H1 (cell line): ENCODE measurements at places on chromosomes 6 and 20.
A peak's percentile ranks its signal among the peaks of the same experiment; 100 is the strongest.

DNA sequence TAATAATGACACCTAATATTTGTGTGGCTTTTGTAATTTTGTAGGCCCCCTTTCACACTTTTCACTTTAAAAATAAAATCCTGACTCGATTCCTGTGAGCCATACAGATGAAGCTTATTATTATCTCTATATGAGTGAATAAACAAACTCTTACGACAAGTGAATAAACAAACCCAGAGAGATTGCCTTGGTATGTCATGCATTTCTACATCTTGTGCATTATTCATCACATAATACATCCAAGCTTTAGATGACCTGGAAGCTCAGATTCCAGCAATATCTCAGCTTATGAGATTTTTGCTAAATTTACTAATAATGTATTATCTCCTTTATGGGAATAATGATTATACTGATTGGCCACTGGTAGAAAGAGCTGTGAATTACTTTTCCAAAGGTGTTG is 248.2 kb downstream of the TBX18 start:
- H3K4me3 ChIP-seq: no peak overlapping the region
- no peaks in the 10 kb centered on the region for H3K36me3 ChIP-seq
- 0 out of 2 replicates have a peak, but pooled peaks cover 2% of the 10 kb centered on the region for H3K4me1 ChIP-seq
- no peak overlapping the region for H3K27ac ChIP-seq

DNA sequence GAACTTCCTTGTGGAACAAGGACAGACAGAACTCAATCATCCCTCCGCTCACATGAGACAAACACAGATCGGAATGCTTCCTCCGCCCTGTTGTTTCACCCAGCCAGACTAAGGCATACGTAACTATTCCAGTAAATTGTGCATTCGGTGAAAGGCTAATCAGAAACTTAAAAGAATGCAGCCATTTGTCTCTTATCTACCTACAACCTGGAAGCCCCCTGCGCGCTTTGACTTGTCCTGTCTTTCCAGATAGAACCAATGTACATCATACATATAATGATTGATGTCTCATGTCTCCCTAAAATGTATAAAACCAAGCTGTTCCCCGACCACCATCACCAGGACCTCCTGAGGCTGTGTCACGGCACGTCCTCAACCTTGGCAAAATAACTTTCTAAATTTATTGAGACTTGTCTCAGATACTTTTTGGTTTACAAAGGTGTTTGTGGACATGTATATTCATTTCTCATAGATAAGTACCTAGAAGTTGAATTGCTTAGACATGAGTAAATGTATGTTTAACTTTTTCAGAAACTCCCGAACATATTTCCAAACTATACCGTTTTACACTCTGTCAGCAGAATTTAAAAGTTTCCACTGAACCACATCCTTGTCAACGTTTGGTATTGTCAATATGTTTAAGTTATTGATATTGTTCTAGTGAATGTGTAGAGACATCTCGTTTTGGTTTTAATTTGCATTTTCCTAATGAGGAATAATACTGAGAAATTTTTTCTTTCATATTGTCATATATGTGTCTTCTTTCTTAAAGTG is 197.6 kb upstream of the THBS2 start:
- no peaks in the 10 kb centered on the region for H3K4me1 ChIP-seq
- H3K27me3 ChIP-seq: no peaks in the 10 kb centered on the region
- DNase-seq: no peak
- H3K27ac ChIP-seq: no peak overlapping the region
- no peaks in the 10 kb centered on the region for H3K36me3 ChIP-seq

DNA sequence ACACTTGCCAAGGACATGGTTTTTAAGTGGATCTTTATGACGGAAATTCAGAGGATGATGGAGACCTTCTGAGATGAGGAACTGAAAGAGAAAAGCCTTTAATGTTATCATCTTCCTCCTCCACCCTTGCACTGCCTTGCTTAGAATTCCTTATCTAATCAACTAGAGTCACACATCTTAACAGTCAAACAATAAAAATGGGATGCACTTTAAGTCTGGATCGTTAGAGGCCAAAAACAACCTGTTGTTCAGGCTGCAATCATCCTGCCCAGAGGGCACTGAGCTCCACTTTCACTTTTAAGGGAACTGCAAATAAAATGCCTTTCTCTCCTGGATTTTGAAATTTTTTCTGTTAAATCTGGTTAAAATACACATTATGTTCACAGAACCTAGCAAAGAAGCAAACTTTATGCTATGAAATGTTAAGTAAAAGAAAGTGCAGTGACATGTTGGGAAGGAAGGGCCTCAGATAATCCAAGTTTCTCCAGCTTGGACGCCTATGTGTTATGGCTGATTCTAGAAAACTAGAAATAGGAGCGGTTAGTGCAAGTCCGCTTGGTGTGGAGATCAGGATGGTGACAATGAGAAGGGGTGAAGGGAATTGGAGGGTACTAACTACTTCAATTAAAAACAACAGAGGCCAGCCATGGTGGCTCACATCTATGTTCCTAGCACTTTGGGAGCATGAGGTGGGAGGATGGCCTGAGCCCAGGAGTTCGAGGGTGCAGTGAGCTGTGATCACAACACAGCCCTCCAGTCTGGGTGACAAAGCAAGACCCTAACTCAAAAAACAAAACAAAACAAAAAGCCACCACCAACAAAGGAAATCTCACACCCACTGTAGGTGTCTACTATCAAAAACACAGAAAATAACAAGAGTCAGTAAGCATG is 66.4 kb upstream of the KIF13A start:
- no peaks in the 10 kb centered on the region for H3K27me3 ChIP-seq
- no peaks in the 10 kb centered on the region for H3K4me1 ChIP-seq
- no peaks in the 10 kb centered on the region for H3K36me3 ChIP-seq
- H3K4me3 ChIP-seq: no peak overlapping the region

DNA sequence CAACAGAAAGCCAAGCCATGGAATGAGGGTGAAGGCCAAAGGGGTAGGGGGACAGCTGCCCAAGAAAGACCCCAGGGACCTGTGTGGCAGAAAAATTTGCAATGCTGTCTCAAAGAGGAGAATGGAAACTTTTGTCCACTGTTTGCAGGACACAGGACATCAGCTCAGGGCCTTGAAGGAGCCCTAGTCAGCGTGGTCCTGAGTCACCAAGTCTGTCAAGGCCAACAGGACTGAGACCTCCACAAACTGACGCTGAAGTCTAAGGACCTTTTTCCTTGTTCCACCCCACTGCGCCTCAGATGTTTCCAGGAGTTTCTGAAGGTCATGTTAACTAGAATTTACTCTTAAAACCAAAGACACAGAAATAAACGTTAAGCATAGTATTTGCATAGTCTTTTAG is 31.8 kb upstream of the AVP start:
- DNase-seq: no peak
- H3K4me1 ChIP-seq: no peaks in the 10 kb centered on the region; the same call in 1 of the 2 replicates
- no peak overlapping the region for H3K27ac ChIP-seq
- no peak overlapping the region for H3K4me3 ChIP-seq
- no peaks in the 10 kb centered on the region for H3K36me3 ChIP-seq

DNA sequence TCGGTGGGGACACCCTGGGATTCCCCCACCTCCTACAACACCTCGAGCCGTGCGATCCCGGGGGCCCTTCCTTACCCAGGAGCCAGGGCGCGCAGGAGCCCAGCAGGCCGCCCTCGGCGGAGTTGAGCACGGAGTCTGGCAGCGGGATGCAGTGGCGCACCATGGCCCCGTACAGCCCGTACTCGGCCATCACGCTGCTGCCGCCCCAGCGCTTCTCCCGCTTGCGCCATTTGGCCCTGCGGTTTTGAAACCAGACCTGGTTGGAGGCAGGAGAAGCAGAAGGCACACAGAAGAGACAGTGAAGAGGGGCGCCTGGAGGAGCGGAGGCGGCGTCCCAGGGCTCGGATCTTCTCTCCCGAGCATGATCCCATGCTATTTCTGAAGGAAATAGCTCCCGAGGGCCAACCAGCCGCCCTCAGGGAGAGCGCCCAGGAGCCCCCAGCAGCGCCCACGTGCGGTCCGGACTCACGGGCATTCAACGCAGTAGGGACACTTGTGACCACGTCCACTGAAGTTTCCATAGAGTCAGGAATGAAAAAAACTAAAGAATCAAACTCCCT is 4.3 kb downstream of the VSX1 start:
- H3K36me3 ChIP-seq: no peaks in the 10 kb centered on the region
- H3K4me3 ChIP-seq: peak overlapping the region; percentile 20
- peaks cover 51% of the 10 kb centered on the region for H3K27me3 ChIP-seq
- DNase-seq: peak; percentile 47

DNA sequence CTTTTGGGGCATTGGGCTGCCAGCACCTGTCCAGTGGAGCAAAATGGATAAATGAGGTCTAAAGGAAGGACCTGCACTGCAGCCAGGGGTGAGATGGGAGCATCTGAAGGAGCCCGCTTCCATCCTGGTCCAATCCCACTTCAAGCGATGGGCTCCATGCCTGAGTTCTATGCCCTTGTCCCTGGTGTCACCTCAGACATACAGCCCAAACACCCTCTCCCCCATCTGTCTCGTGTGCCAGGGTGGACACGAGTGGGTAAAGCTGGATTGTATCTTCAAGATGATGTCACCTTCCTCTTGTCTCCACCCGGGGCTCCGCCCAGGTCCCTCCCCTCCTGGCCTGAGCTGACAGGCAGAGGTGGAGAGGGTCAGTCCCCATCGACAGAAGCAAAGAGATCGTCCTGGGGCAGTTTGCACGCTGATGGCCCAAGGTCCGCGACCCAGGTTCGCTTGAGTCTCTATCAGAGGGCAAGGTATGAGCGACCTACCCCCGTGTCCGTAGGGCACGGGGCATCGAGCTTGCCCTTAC is 544 bp downstream of the SMIM29 start:
- no peak for DNase-seq
- H3K27me3 ChIP-seq: no peaks in the 10 kb centered on the region; the same call in 1 of the 2 replicates
- peaks cover 13% of the 10 kb centered on the region for H3K4me1 ChIP-seq
- H3K27ac ChIP-seq: no peak overlapping the region; the same call in 1 of the 2 replicates
- peaks cover 9% of the 10 kb centered on the region for H3K36me3 ChIP-seq
- peak overlapping the region; percentile 40 for H3K4me3 ChIP-seq

GRCh38 chr6:14178083-14178445 is 60.5 kb downstream of the CD83 start:
- no peak for DNase-seq
- H3K36me3 ChIP-seq: no peaks in the 10 kb centered on the region
- no peak overlapping the region for H3K27ac ChIP-seq
